ENCODE measurements at places on chromosomes 7 and 10.
A peak's percentile ranks its signal among the peaks of the same experiment; 100 is the strongest.

DNA sequence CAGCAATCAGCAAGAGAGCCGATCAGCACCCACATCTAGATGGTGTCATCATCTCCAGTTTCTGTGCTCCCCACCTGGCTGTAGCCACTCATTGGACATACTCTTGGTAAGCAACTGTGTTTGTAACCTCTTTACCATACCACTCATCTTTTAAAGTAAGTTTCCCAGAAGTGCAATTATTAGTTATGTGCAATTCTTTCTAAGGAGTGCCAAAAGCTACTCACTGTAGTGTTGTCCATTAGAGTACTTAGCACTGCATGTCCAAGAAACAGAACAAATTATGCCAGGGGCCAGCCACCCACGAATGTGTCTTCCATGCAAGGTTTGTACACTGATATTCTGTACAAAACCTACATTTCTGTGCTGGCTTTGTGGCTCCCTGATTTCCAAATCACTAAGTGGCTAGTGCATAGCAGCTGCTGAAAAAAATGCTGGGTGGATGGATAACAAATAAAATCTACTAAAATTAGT is 131.9 kb downstream of the SRPK2 start:
- DNase-seq: no peak

GRCh38 chr10:110437351-110437605 is 60.4 kb upstream of the DUSP5 start:
- no peak for DNase-seq

DNA sequence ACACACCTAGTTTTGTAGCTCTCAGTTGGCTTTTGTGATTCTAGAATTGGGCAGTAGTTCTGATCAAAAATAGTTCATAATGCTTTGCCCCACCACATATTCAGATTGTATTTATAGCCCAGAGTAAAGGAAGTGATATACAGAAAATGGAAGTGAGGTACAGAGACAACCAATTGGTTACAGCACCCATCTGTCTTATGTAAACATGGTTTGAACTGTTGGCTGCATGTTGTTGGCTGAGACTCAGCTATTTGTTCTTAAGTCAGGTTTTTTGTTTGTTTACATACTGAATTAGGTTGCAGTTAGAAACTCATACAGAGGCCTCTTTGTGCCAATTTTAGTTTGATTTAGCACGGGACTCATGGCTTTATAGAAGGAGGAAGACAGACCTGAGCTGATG is 158.9 kb upstream of the GPR26 start:
- no peak for DNase-seq

DNA sequence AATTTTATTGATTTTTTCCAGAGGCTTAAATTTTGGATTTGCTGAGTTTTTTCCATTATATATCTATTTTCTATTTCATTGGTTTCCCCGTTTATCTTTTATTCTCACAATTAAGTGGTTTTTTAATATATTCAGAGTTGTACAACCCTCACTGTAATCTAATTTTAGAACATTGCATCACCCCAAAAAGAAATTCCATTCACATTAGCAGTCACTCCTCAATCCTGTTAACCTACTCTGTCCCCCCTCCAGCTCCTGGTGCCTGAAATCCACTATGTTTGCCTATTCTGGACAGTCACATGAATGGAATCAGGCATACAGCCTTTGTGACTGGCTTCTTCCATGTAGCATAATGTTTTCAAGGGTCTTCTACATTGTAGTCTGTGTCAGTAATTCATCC is 55.8 kb upstream of the ITGA8 start:
- DNase-seq: no peak

GRCh38 chr7:130758429-130759056 is 24.5 kb upstream of the KLF14 start:
- peak; percentile 20 for DNase-seq

DNA sequence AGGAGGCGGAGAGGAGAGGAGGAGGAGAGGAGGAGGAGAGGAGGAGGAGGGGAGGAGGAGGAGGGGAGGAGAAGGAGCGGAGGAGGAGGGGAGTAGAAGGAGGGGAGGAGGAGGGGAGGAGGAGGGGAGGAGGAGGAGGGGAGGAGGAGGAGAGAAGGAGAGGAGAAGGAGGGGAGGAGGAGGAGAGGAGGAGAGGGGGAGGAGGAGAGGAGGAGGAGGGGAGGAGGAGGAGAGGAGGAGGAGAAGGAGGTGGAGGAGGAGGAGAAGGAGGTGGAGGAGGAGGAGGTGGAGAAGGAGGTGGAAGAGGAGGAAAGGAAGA is 15.5 kb upstream of the CRCP start:
- DNase-seq: no peak

GRCh38 chr10:30999070-30999712 is 32.5 kb downstream of the ZNF438 start:
- no peak for DNase-seq

- DNase-seq: no peak
Measured at GRCh38 chr7:131753620-131754222, 197.3 kb upstream of the PODXL start.

DNA sequence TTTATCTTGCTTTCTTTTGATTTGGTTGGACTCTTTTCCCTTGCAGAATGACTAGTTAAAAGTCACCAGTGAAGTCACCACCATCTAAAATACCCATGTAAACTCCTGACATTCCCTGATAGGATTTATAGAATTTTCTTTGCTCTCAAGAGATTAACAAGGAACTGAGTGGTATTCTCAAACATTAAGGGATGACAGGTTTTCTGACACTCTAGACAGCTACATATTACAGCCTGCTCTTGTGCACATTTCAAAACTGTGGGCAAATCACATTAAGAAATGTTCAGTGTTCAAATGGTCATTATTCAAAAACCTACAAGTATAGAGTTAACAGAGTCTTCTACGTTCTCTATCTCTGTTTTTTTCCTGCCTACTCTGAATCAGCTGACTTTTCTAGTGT is 15.8 kb upstream of the ACSM6 start:
- DNase-seq: no peak

GRCh38 chr10:43921881-43922280 is 273.2 kb upstream of the ZNF32 start:
- no peak for DNase-seq

DNA sequence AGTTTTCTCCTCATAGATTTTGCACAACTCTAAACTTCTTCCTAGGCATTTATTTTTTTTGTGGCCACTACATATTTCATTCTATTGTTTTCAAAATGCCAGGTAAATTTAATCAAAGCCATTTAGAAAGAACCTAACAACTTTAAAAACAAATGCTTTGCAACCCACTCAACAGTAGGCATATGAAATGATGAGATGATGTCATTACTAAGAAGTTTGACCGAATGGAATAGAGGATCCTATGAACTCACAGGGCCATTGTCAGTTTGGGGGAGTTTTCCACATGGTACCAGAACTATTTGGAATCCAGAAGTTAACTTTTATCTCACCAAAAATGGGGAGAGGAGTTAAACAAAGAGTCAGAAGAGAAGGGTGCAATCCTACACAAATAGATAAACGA is 100.7 kb upstream of the INHBA start:
- no peak for DNase-seq

GRCh38 chr7:2029211-2029905 is 203.4 kb downstream of the MAD1L1 start:
- no peak for DNase-seq

DNA sequence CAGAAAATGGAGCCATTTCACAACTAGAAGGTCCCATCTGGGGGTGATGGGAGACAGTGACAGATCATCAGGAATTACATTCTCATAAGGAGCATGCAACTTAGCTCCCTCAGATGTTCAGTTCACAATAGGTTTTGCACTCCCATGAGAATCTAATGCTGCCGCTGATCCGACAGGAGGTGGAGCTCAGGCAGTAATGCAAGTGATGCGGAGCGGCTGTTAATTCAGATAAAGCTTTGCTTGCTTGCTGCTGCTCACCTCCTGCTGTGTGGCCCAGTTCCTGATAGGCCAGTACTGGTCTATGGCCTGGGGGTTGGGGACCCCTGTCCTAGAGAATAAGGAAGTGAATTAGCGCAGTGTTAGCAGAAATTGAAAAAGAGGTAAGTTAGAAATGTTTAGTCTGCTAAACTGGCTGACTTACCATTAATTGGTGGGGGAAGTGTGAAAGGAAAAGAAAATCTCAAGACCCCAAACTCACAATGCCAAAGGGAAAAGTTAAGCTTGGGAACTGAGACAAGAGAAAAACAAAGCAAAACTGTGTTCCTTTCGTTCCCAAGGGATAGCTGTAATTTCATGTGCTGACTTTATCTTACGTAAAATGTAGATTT is 76.4 kb downstream of the LYZL2 start:
- no peak for DNase-seq

DNA sequence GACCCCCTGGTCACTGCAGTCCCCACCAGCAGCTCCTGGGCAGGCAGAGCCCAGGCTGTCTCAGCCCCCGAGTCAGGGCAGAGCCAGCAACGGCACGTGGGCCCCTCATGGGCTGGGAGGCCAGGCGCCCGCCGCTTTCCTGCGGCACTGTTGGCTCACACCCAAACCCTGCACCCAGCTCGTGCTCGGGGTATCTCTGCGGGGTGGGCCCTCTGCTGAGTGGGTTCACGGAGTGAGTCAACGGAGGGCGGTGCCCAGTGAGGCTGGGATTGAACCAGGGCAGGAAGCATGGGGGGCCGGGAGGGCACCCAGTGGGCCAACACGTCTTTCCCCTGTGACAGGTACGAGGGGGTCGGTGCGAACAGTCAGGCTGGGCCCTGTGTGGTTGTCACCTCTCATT is 28.9 kb downstream of the ADAP1 start:
- no peak for DNase-seq

DNA sequence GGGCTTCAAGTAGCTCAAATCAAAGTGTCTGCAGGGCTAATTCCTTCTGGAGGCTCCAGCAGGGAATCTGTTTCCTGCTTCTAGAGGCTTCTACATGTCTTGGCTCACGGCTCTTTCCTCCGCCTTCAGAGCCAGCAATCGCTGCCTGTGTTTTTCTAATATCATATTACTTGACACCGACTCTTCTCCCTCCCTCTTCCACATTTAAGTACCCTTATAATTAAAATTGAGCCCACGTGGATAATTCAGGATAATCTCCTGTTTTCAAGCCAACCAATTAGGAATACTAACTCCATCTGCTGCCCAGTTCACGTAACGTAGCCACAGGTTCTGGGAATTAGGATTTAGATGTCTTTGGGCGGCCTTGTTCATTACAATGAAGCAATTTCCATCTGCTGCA is 372.2 kb downstream of the DPP6 start:
- no peak for DNase-seq

GRCh38 chr7:1368184-1368681 is 91.0 kb downstream of the MICALL2 start:
- DNase-seq: no peak

DNA sequence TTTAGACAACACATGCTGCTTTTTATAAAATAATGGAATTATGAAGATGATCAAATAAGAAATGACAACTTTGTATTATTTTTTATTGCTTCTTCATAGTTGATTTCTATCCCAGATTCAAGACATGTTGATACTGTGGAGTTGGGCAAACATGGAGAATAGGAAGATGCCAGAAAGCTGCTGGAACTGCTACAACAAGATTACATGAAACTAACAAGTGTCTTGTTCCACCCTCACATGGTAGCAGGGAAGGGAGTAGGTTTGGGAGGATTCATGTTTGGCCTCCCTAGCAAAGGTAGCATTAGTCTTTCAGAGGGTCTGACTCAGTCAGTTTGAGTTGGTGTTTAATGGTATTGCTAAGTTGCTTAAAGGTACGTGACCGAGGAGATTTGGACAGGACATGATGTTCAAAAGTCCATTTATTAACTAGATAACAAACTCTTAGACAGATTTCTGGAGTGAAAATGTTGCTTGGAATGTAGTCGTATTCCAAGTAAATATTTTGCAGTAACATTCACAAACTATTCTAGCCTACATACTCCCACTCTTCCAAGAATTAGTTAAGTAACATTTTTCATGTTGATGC is 33.1 kb downstream of the PRR15 start:
- no peak for DNase-seq

DNA sequence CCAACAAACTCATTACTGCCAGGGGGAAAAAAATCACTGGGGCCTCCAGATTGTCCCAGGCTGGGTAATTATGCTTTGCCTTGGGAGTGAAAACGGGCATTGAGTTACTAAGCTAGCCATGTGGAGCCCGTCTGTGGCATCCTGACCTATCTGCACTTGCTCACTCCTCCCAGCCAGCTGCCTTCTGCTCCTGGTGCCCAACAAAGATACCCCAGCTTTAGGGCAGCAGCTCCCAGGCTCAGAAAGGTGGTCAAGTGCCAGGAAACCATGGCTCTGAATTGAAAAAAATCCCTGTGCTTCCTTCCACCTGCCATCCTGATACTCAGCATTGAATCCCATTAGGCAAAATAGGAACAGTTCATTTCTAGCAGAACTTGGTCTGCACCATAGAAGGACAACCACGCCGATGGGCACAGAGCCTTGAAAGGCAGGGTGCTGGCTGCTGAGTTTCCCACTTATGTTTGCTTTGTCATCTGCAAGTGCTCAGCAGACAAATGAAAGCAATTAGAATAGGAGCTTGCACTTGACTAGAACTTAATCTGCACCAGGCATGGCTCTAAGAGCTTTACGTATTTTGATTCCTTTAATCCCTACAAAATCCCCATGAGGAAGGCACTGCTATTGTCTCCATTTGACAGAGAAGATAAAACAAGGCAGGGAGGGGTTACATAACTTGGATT is 42.8 kb downstream of the HSPA12A start:
- no peak for DNase-seq

DNA sequence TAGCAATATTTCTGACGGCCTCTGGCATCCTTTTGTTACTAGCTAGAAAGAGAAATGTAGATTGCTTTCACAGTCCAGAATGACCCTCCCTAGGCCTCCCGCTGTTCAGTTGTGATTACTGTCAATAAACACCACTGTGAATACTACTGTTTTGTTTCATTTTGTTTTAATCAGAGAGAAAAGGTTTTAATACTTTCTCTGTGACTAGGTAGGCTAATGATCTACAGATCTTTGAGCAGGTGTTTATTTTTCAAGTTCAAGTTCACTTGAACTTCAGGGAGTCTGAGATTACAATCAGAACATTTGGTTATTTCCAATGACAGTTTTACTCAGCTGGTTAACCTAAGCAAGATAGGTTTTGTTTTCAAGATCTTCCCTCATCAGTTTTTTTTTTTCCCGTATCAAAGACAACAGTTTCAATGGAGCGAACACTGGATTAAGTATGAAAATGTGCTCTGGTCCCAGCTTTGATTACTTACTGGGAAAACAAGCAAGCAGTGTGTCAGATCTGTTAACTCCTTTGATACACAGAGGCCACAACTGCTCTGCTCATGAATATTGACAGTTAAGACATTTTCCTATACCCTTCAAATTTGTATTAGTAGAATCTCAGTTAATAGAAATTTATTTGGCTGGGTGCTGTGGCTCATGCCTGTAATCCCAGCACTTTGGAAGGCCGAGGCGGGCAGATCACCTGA is 34.8 kb downstream of the VKORC1L1 start:
- no peak for DNase-seq

DNA sequence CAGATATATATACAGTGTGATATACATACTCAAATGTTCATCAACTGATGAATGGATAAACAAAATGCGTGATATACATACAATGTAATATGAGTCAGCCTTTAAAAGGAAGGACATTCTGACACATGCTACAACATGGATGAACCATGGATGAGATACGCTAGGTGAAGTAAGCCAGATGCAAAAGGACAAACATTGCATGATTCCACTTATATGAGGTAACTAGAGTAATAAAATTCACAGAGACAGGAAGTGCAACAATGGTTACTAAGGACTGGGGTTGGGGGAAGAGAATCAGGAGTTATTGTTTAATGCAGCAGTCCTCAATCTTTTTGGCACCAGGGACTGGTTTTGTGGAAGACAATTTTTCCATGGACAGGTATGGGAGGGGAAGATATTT is 47.3 kb upstream of the PIK3AP1 start:
- DNase-seq: no peak

GRCh38 chr10:117500456-117500855 is 42.1 kb upstream of the EMX2 start:
- DNase-seq: no peak

Measured in NCI-H774 (cell line).